MM.1S (cell line): ENCODE measurements at places on chromosomes 7 and 10.

- peak; percentile 45 for DNase-seq
Measured at GRCh38 chr7:39950473-39951225, 593 bp downstream of the CDK13 start.

- no peak for DNase-seq
Measured at GRCh38 chr7:50803359-50804337, 21.0 kb upstream of the GRB10 start.

- DNase-seq: peak; percentile 56
Measured at GRCh38 chr7:93551063-93551895, 23.2 kb downstream of the CALCR start.

- DNase-seq: no peak
Measured at GRCh38 chr10:123501148-123501547, 165.0 kb upstream of the GPR26 start.

GRCh38 chr7:137790828-137791227 is 55.9 kb downstream of the DGKI start:
- DNase-seq: no peak

- no peak for DNase-seq
Measured at GRCh38 chr7:25625306-25625992, 397.2 kb upstream of the NPVF start.

DNA sequence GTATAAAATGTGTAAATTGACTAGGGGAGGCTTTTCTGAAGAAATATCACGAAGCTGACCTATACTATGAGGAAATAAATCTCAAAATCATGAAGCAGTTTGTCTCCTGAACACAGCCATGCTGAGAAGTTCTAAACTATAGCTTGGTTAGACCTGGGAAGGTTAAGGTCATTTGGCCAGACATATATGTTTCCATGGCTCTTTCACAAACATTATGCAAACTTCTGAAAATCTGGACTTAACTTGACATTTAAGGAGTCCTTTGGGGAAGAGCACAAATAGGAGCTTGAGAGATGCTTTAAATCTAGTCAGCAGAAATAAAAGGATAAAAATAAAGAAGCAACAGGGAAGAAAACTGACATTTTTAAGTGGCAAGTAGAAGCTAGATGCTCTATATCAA is 115.9 kb upstream of the MEOX2 start:
- DNase-seq: no peak
